Fibroblast of villous mesenchyme (primary cell): ENCODE measurements at places on chromosomes 12 and 14. TPM values are rescaled to one million over a fixed set of nuclear protein-coding genes. Genes with fewer than 3 reads are reported as not detected.

The C12orf54 gene
- total RNA-seq = not detected in 2 replicates

The KLHDC1 gene
- 2.6 and 3.0 TPM in 2 replicates for total RNA-seq

The SRRM4 gene
- total RNA-seq = not detected in 2 replicates

The TEX22 gene
- total RNA-seq = under 0.01 and 0.32 TPM in 2 replicates
